Bronchial epithelial cell (primary cell): ENCODE measurements at places on chromosomes 2 and 18. TPM values are rescaled to one million over a fixed set of nuclear protein-coding genes. Genes with fewer than 3 reads are reported as not detected.

Gene DIPK1C
- not detected in 2 replicates for total RNA-seq

Gene TFPI
- total RNA-seq: 0.64 and 2.1 TPM in 2 replicates

Gene AGXT
- not detected in 2 replicates for total RNA-seq

Gene DSG3
- total RNA-seq: 271 and 688 TPM in 2 replicates

Gene SALL3
- total RNA-seq: not detected in 2 replicates

Gene KCNIP3
- under 0.01 and 0.51 TPM in 2 replicates for total RNA-seq

Gene C2orf80
- total RNA-seq: not detected in 2 replicates

Gene TRIM43
- total RNA-seq: under 0.01 TPM in 1 of 2 replicates, not detected in the other

Gene MEX3C
- 40.0 and 41.2 TPM in 2 replicates for total RNA-seq

Gene CRACDL
- total RNA-seq: 0.26 and 1.4 TPM in 2 replicates

Gene HJURP
- under 0.01 and 0.13 TPM in 2 replicates for total RNA-seq

Gene EIF5B
- 21.3 and 23.9 TPM in 2 replicates for total RNA-seq

Gene PSMG2
- total RNA-seq: 41.9 and 44.7 TPM in 2 replicates

Gene PROKR1
- not detected in 2 replicates for total RNA-seq

Gene ELOA2
- total RNA-seq: not detected in 2 replicates

Gene ZBTB14
- total RNA-seq: 9.3 and 12.9 TPM in 2 replicates

Gene TP53I3
- total RNA-seq: 34.5 and 65.0 TPM in 2 replicates

Gene GDF7
- under 0.01 and 0.13 TPM in 2 replicates for total RNA-seq

Gene NTSR2
- not detected in 2 replicates for total RNA-seq

Gene OSBPL6
- total RNA-seq: 5.3 and 11.8 TPM in 2 replicates
